ENCODE measurements at places on chromosomes 11 and 22.

GRCh38 chr11:66183494-66184048 is 84.9 kb upstream of the RAB1B start:
- no peak for DNase-seq

DNA sequence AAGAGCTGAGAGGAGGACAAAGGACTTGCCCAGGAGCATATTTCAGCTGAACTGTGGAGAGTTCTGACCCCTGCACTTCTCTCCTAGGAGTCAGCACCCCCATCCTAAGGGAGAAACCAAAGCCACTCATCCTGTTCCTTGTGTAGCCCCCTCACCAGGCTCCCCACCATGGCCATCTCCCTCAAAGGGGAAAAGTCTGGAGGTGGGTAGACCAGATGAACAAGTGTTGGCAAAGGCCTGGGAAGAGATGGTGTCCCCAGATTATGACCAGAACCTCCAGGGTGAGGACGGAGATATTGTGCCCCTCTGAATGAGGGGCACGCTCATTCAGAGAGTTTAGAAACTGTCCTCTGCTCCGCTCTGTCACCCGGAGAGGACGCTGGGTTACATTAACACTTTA is 880.0 kb downstream of the BRD1 start:
- no peak for DNase-seq

DNA sequence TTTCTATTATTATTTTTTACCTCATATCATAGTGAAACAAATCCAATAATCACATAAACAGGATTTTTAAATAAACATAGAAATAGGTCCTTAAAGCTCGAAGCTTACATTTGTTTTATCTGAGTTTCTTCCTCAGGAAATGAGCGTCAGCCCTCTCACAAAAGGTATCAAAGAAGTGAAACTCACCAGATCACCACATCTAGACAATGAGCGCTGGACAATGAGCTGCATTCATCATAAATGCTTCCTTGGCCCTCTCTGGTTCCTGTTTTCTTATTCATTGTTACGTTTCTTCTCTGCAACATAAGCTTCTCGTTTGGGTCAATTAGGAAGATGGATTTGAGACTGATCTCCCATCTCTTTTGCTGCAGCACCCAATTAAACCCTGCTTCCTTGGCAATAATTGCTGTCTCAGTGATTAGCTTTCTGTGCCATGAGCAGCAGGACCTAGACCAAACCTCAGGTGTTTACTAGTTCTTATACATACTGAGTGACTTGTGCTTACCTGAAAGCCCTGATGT is 649.9 kb upstream of the LUZP2 start:
- DNase-seq, result no peak

DNA sequence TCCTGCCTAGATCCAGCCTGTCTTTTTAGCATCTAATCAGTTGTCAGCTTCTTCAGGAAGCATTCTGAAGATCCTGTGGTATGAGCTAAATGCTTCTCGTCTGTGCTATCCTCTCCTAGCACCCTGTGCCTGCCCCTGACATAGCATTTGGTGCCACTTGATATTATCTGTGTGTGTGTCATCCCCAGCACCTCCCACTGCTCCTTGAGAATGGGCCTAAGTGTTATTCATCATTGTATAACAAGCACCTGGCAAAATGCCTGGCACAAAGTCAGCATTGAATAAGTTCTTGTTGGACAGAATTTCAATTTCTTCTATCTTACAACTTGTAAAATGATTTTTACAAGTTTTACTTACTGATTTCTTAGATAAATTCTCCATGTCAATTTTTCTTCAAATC is 28.1 kb upstream of the OLFML1 start:
- no peak for DNase-seq

GRCh38 chr22:42747701-42748513 is 27.2 kb upstream of the A4GALT start:
- no peak for DNase-seq

GRCh38 chr11:57434640-57435546 is 8.0 kb upstream of the SLC43A3 start:
- no peak for DNase-seq
